ENCODE measurements at places on chromosomes 3 and 15. TPM values are rescaled to one million over a fixed set of nuclear protein-coding genes. Genes with fewer than 3 reads are reported as not detected.

- no peak for DNase-seq
- H3K27ac ChIP-seq: no peak overlapping the region
Measured at GRCh38 chr3:86180696-86181095, 810.3 kb downstream of the VGLL3 start.

The PARP15 gene
- 9.1 TPM for total RNA-seq

DNA sequence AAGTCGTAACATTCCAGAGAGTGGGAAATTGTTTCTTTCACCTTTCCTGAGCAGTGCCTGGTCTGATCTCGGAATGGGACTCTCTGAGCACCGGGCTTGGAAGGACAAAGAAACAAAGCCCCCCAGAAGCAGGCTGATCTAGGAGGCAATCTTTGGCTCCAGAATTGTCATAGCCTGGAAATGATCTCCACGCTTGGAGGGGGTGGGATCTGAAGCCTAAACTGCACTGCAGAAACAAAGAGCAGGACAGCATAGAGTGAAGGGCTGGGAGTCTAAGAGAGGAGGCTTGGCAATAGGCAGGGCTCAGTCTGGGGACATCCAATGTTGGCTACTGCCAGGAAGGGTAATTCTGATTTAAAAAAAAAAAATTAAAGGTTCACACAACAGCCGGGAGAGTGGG is 1.9 kb downstream of the CRABP1 start:
- H3K4me3 ChIP-seq: no peak overlapping the region
- no peaks in the 10 kb centered on the region for H3K4me1 ChIP-seq
- DNase-seq: no peak
- no peak overlapping the region for H3K27ac ChIP-seq

- H3K4me3 ChIP-seq: no peak overlapping the region
- H3K27ac ChIP-seq: no peak overlapping the region
- no peak for DNase-seq
- peaks cover 3% of the 10 kb centered on the region for H3K36me3 ChIP-seq
- peaks cover 4% of the 10 kb centered on the region for H3K27me3 ChIP-seq
- peaks cover 14% of the 10 kb centered on the region for H3K4me1 ChIP-seq
Measured at GRCh38 chr3:16789344-16790120, 95.2 kb upstream of the PLCL2 start.

The SLC12A1 gene
- not detected for total RNA-seq

DNA sequence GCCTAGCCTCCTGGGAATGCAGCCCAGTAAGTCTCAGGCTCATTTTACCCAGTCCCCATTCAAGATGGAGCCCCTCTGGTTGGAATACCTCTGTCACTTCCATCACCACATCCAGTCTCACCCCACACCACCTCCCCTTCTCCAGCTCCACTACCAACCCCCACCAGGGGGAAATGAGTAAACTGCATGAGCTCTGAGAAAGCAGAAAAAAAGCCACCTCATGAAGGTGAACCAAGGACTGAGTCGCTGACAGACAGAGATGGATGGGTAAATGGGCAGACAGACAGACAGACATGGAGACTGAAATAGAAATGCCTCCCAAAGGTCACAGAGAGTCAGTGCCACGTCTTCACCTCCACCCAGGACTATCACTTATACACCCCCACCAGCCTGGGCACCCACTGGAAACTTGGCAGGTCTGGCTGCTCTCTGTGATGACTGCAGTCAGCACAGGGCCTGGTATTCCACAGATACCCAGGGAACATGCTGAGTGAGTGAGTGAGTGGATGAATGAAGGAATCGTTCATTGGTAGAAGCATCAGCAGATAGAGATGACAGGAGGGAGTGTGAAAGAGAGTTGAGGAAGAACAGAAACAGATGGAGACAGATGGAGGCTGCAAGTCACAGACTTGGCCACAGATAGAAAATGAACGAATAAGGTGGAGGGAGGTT is 4.9 kb upstream of the LOXL1 start:
- peaks cover 34% of the 10 kb centered on the region for H3K4me1 ChIP-seq
- no peak for DNase-seq
- no peak overlapping the region for H3K4me3 ChIP-seq
- H3K36me3 ChIP-seq: peaks cover 25% of the 10 kb centered on the region

GRCh38 chr3:99952306-99952705 is 134.6 kb downstream of the CMSS1 start:
- H3K27me3 ChIP-seq: no peaks in the 10 kb centered on the region
- H3K4me3 ChIP-seq: no peak overlapping the region
- DNase-seq: no peak
- H3K4me1 ChIP-seq: peaks cover 4% of the 10 kb centered on the region
- no peak overlapping the region for H3K27ac ChIP-seq
- peaks cover 5% of the 10 kb centered on the region for H3K36me3 ChIP-seq

The ZBBX gene
- total RNA-seq: not detected

- no peaks in the 10 kb centered on the region for H3K27me3 ChIP-seq
- no peaks in the 10 kb centered on the region for H3K36me3 ChIP-seq
- H3K4me3 ChIP-seq: no peak overlapping the region
- no peak overlapping the region for H3K27ac ChIP-seq
Measured at GRCh38 chr3:143070977-143071551, 48.5 kb upstream of the CHST2 start.

The ATP2C1 gene
- 48.8 TPM for total RNA-seq

The AADAC gene
- total RNA-seq: not detected

DNA sequence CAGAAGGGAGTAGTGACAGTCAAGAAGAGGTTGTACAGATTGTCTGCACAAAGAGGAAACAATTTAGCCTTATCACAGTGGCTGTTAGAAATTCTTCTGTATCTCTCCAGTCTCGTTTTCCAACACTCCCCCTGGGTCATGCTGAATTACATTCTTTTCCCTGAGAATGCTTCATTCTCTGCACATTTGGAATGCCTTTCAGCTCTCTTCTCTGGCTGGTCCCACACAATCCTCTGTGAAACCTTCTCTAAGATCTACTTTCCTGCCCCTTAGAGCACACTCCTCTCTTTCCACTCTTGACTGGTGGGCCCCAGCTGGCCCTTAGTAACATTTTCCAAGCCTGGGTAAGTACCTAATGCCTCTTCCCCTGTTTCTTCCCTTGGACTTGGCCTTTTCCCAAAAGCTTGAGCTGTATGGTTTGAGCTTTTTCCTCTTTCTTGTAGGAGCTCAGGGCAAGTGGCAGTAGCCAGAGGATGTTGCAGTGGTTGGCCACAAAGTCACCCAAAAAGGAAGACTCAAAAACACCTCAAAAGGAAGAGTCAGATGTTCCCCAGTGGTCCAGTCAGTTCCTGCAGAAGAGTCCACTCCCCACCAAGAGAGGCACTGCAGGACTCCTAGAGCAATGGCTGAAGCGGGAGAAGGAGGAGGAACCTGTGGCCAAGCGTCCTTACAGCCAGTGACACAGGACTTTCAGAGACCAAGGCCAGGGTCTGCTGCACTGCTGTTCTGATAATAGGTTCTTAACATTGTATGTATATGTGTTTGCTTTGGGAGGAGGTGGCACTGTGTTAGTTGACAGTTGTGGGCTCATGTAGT is 25.7 kb downstream of the HMCES start:
- peaks cover 37% of the 10 kb centered on the region for H3K36me3 ChIP-seq
- no peaks in the 10 kb centered on the region for H3K27me3 ChIP-seq
- no peak for DNase-seq
- H3K4me1 ChIP-seq: peaks cover 31% of the 10 kb centered on the region
- H3K4me3 ChIP-seq: no peak overlapping the region

DNA sequence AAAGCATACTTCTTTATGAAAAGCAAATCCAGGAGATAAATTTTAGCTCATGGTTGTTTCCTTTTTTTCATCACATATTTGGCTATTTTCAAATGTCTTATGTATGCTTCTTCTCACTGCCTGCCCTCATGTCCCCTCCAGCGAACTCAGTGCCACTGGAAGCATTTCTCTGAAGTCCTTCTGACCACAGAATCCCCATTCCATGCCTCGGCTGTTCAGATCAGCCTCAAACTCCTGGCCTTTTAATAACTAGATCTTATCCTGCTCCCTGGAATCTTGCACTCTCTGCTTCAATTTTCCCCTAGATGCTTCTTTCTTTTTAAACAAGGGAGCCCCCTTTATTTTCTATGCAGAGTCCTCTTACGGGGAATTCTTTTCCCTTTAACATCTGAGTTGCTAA is 10.1 kb downstream of the ETV5 start:
- H3K27ac ChIP-seq: no peak overlapping the region
- peaks cover 86% of the 10 kb centered on the region for H3K27me3 ChIP-seq
- H3K4me3 ChIP-seq: no peak overlapping the region
- peaks cover 6% of the 10 kb centered on the region for H3K4me1 ChIP-seq

GRCh38 chr15:77974098-77974414 is 103.5 kb downstream of the TBC1D2B start:
- H3K27ac ChIP-seq: no peak overlapping the region
- no peak overlapping the region for H3K4me3 ChIP-seq
- no peak for DNase-seq
- H3K36me3 ChIP-seq: no peaks in the 10 kb centered on the region

The MST1 gene
- total RNA-seq: 6.7 TPM

Data from activated naive CD8-positive, alpha-beta T cell treated with anti-CD3 and anti-CD28 coated beads for 36 hours (primary cell).